CD4-positive, alpha-beta T cell treated with Interleukin-15 for 4 hours (primary cell): ENCODE measurements at places on chromosomes 5 and 9.

DNA sequence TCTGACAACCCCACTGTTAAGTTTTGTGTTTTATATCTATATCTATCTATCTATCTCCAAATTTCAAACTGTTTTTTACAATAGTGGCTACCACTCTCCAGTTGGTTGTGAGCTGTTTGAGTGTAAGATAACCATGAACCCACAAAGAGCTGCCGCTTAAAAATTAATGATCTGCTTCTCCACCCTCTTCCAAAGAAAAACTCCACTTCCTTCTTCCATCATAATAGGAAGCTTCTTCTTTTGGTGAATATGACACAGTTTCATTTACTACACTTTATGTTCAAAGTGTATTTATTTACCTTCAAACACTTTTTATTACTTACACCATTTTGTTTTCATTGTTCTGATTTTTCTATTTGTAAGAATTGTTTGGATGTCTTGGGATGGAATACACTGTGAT is 37.9 kb downstream of the SPZ1 start:
- no peak for DNase-seq

GRCh38 chr9:89564346-89564878 is 40.4 kb upstream of the GADD45G start:
- no peak for DNase-seq

DNA sequence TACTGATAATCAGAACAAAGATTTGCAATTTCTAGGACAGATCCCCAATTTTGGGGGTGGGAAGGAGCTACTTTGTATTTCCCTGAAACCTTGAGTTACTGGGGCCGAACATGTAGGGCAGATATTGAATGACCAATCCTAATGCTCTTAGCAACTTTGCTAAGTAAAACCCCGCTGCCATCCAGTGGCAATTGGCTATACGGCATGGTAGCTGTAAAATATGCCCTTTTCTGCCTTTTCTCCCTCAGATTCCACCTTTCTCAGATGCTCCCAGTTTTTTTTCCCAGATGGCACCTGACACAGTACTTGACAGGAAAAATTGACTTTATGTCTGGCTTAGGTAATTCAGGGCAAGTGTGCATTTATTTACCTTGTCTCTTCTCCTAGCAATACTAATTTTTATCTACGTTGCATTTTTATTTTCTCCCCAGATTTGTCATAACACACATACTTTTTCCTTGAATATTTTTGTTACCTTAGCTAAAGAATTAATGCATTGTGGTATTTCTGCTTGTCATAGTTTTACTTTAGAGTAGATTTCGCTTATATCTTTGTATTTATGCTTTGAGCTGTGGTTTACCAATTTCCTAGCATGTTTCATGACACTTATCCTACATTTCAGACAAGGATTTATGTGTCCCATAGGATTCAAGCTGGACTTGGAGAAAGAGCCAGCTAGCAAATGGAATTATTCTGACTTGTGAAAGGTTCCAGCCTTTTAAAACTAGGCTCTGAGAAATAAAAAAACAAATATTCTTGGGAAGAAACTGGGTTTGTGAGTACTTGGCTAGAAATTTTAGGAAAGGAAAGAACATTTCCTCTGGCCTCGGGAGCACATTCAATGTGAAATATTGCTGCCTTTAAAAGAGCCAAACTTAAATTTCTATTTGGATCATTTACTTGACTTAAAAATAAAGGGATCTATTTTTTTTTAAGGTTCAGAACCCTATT is 37.4 kb downstream of the PIK3R1 start:
- peak; percentile 53 for DNase-seq

GRCh38 chr5:33649549-33650482 is 209.1 kb downstream of the TARS1 start:
- DNase-seq = no peak

GRCh38 chr9:137123468-137123837 is 8.9 kb upstream of the DPP7 start:
- DNase-seq = no peak

- DNase-seq = no peak
Observed at GRCh38 chr9:28197653-28198052, 624.4 kb upstream of the C9orf72 start.

- DNase-seq = no peak
Observed at GRCh38 chr5:15406478-15406877, 93.5 kb upstream of the FBXL7 start.

- DNase-seq = no peak
Observed at GRCh38 chr9:131429121-131430012, 35.5 kb downstream of the PRRC2B start.

DNA sequence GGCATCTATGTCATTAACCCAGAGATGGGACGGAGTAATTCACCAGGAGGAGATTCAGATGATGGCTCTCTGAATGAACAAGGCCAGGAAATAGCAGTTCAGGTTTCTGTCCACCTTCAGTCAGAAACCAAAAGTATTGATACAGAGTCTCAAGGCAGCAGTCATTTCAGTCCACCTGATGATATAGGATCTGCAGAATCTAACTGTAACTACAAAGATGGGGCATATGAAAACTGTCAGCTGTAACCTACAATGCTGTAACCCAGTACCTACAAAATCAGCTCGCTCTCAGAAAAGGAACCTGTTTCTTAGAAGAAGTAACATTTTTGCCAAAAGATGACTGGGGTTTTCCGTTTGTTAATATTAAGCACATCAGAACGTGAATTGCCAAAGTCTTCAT is 14.7 kb downstream of the MFAP3 start:
- DNase-seq = no peak

DNA sequence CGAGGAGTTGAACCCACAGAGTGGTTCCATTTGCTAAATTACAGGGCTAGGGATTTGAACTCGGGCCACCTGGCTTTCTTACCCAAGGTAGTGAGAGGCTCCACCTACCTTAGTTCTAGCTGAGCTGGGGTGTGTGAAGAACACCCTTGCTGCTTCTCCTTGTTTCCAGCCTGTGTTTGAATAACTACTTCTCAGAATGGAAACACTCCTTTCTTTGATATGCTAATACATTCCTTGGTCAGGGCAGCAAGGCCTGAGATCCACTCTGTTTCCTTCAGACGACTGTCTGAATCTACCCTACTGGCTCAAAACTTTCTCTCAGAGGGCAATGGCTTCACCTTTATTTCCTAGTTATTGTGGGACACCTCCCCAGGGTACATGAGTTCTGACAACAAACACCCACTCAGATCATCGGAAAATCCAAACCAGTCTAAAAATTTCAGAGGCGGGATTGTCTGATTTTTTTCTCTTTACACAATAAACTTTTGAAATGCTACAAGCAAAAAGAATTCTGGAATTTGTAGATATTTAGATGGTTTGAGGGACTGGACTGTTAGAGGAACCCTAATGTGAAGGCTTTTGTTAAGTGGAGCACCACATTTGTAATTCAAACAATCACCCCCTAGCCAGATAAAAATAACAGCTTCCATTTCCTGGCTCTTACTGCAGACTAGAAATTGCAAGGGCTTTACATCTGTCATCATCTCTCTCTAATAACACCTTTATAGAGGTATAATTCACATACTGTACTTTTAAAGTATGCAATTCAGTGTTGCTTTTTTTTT is 4.0 kb upstream of the ATP6V1G1 start:
- no peak for DNase-seq

DNA sequence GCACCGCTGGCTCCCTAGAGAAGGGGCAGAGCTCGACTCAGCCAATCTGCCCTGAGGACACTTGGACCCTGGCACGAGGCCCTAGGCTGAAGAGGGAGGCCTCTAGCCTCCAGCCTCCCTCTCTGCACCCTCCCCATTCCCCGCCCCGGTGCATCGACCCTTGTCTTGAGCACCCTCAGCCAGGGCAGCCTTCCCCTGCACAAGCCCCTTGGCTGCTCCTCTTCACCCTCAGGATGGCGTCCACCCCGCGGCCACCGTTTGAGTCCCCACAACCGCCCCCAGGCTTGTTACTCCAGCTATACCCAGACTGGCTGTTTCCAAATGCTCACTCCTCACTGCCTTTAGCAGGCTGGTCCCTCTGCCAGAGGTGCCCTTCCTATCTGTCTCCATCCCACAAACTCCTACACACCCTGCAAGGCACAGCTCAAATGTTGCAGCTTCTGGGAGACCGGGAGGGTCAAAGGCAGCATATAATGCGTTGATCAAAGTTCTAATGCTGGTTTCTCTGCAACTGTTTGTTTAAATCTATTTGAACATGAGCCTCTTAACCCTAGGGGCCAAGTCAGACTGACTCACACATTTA is 6.5 kb upstream of the FAM163B start:
- no peak for DNase-seq

DNA sequence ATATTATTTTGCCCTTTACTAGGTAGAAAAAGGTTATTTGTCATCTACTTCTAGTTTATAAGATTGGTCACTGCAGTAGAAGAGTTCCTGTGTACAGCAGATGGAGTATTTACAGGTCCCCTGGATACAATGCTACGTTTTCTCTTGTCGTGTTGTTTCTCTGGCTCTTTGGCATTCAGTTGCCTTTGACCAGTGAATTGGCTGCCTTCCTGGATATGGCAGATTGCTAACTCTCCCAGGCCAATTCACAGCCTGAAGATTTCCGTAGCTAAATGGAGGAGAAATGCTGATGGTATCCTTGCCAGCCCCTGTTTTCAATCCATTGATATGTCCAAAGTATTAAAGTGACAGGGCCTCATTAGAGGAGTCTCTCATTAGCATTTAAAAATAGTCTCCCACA is 32.5 kb upstream of the GNAQ start:
- no peak for DNase-seq

DNA sequence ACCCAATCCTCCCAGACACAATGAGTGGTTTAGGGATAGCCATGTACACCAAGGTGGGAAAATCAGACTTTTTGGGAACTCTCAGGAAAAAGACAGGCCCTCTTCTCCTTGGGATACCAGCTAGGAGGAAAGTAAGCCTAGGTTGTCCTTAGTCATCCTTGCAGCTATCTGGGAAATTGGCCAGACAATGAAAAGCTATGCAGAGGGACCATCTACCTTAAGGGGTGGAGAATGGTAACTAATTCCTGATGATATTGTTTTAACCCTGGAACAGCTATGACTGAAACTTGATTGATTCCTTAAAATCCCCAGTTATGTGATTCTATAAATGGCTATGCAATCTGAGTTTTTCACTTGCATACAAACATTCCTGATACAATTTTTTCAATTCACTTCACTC is 88.9 kb upstream of the BNC2 start:
- no peak for DNase-seq

GRCh38 chr5:94153736-94154450 is 412.5 kb upstream of the POU5F2 start:
- DNase-seq = no peak

DNA sequence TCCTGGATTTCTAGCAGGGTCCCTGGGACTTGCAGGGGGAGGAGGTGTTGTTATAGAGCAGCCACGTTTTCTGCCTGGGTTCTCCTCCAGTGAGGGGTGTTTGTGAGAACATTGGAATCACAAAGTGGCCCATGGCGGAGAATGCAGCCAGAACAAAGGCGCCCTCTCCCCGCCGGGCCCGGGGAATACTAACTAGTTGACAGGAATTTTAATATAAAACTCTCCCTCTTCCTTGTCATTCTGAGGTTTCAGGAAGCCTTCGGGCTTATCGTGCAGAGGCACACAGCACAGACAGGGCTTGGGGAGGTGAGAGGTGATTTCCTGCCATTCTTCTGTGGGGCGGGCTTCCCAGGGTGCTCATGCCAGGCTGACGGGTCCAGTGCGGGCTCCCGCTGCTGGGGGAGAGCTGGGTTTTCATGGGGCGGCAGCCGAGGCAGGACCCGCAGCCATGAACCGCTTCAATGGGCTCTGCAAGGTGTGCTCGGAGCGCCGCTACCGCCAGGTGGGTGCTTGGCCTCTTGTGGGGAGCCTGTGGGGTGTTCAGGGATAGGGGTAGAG is 37.7 kb downstream of the RGS3 start:
- DNase-seq = no peak

DNA sequence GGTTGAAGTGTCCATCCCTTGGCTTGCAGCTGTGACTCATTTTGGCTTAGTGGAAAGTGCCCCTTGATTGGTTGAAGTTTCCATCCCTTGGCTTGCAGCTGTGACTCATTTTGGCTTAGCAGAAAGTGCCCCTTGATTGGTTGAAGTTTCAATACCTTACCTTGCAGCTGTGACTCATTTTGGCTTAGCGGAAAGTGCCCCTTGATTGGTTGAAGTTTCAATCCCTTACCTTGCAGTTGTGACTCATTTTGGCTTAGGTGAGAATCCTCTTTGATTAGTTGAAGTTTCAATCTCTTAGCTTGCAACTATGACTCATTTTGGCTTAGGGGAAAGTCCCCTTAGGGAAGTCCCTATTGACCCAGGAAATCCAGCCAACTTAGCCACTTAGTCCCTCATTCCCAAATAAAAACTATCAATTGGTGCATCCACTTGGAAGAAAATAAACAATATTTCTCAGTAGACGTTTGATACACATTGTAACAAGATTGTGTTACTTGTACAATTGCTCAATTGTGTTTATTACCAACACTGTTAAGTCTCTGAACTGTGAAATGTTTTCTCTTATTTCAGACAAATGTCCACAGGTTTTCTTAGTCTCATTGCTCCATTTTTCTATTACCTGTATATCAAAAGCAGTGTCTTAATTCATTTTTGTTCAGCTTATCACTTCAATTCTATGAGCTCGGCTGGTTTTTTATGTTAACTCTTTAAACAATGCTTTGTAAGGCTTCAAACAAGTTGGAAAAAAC is 2308.8 kb upstream of the ACO1 start:
- peak; percentile 41 for DNase-seq

- no peak for DNase-seq
Observed at GRCh38 chr9:130484362-130485072, 39.8 kb downstream of the ASS1 start.

DNA sequence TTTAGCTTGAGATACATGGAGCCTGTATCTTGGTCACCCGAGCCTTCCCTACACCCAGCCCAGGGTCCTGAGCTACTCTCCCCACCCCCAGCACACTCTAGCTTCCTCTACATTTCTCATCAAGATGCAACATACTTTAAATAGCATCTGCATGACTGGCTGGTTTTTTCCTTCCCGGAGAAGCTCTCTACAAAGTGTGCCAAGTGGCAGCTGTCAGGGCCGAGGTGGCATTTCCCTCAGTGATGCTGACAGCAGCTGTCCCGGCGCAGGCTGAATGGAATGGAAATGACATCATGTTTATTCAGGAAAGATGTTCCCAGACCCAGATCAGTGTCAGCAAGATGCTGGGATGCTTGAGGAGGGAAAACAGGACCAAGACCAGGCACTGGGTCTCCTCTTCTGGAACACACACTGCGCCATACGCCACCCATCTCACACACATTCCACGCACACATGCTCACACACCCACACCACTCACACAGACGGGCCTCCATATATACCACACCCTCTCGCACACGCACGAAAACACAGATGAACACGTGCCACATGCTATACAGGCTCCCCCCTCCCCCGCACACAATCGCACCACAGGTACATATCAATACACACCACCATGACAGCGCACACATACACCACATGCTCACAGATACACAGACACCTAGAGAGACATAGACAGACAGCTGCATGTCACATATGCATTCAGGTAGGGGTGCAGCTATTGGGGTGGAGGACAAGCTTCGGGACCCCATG is 67.8 kb downstream of the LHX2 start:
- no peak for DNase-seq

- no peak for DNase-seq
Observed at GRCh38 chr9:130882696-130883225, 13.9 kb downstream of the QRFP start.

GRCh38 chr5:61139094-61139873 is 23.0 kb downstream of the SMIM15 start:
- DNase-seq = no peak
